ENCODE measurements at places on chromosomes 2 and 18.

- DNase-seq: no peak
Observed at GRCh38 chr2:125644257-125644656, 1011.7 kb upstream of the GYPC start.

DNA sequence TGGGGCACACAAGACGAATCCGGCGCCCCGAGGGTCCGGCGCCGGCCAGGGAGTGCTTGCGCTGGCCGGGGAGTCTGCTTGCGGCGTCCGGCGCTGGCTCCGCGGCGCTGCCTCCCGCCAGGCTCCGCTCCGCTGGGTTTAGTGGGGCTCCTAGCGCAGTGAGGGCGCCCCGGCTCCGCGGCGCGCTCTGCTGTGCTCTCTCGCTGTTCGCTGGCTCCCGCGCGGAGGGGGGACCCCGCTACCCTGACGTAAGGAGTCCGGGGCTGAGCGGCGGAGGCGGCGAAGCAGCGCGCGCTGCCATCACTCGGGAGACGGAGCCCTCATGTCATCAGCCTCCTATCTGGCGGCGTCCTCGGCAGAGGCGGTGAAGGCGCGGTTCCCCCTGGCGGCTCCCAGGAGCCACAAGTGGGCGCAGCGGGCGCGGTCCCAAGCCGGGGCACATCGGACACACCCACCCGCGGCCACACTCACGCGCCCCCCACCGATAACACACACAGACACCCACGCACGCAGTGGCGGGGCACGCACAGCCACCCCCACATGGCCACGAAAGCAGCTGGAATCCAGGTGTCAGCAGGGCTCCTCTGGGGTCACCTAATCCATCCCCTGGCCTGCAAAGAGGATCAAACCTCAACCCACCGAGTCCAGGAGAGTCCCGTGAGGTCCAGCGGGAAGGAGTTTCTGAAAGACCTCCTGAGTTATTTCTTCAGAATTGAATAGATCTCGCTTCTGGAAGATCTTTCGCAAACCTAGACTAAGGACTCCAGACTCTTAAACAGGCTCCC lies at the start of gene C1QL2:
Gene C1QL2 (minus strand): TSS at position 189 of the 785 bp plus-strand sequence. CDS start 482 bp downstream, outside the sequence.
- no peak for DNase-seq

DNA sequence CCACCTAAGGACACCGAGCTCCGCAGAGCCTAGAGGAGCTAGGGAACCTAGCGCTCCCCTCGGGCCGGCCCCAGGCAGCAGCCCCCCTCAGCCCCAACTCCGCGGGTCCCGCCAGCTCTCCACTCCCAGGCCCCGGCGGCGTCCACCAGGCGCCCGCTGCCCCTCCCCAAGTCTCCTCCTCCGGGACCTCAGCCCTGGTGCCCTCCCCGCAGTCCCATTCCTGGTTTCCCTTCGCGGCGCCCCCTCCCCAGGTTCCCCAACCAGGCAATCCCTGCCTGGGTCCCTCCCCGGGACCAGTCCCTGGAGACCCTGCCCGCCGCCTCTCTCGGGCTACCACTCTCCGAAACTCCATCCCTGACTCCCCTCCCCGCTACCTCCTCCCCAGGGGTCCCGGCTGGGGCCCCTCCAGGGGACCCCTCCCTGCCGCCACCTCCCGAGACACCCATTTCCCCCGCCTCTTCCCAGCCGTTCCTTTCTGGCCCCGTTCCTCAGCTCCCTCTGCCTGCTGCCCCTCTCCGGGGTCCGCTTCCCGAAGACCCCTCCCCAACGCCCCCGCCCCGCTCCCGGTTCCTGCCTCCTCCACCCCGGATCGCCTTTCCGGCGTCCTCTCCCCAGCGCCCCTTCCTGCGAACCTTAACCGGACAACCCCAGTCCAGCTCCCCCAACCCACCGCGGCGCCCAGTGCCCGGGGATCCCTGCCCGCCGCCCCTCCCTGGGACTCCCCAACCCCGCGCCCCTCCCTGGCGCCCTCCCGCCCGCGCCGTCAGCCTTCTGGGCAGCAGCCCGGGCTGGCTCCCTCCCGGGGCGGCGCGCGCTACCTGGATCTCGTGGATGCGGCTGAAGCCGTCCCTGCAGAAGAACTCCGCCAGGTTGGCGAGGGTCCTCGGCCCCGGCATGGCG lies 678 bp downstream of the CYP27C1 start:
- no peak for DNase-seq

GRCh38 chr2:191803007-191803406 lies 43.9 kb downstream of the CAVIN2 start:
- no peak for DNase-seq

DNA sequence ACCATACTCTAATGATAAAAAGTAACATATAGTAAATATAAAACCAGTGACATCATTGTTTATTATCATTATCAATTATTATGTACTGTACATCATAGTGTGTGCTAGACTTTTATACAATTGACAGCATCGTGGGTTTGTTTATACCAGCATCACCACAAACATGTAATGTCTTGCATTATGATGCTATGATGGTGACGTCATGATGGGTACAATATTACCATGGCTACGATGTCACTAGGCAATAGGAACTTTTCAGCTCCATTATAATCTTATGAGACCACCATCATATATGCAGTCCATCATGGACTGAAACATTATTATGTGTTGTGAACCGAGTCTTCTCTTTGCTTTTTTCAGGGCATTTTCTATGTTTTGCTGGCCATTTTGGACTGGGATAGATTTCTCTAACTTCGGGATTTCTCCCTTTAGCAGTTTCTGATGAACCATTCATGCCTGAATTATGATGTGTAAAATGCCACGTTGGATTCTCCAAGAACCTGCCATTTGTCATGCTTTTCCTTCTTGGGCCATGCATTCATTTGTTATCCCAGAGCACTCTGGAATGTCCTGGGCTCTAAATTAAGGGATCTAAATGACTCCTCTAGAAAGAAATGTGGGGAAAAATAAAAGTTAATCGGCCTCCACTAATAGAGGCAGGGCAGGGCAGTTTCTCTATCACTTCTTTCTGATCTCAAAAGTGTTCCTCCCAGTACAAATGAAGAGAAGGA lies 325.6 kb upstream of the TNP1 start:
- no peak for DNase-seq

GRCh38 chr2:69453475-69454129 lies 16.4 kb upstream of the NFU1 start:
- DNase-seq: no peak

DNA sequence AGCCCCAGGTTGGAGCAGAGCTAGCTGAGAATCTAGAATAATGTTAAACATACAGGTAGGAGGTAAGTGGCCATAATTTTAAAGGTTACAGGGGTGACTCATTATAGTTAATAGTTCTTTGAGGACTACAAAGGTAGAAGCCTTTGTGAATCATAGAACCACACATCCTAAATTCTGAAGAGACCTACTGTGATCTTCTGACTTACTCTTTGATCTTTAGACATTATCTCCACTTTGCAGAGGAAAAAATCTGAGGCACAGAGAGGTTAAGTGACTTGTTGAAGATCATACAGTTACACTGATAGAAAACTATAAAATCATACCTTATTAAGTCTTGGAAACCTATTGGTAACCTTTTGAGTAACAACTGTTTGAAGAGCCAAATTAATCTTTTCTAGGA lies 1051.3 kb upstream of the NRXN1 start:
- no peak for DNase-seq

DNA sequence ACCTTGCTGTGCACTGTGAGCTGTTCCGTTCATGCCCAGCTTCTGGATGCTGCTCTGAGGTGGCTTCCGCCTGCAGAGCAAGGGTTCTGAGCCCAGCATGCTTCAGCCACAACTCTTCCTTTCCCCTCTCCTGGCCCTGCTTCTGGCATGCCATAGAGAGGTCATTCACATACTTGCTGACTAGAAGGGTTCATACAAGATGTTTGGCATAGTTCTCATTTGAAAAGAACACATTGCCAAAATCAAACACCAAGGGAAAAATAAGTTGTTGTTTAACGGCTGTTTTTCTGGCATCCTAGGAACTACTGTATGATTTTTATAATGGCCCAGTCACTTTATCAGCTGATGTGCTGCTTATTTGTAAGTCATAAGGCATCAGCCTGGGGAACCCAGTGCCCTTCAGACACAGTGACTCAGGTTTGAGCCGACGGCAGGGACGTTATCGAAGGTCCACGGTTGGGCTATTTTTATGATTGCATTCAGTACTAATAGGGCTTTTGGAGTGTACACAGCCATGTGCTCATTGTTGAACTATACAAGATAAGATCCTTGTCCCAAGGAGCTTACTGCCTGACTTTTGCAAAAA lies 53.9 kb upstream of the CTAGE1 start:
- no peak for DNase-seq

DNA sequence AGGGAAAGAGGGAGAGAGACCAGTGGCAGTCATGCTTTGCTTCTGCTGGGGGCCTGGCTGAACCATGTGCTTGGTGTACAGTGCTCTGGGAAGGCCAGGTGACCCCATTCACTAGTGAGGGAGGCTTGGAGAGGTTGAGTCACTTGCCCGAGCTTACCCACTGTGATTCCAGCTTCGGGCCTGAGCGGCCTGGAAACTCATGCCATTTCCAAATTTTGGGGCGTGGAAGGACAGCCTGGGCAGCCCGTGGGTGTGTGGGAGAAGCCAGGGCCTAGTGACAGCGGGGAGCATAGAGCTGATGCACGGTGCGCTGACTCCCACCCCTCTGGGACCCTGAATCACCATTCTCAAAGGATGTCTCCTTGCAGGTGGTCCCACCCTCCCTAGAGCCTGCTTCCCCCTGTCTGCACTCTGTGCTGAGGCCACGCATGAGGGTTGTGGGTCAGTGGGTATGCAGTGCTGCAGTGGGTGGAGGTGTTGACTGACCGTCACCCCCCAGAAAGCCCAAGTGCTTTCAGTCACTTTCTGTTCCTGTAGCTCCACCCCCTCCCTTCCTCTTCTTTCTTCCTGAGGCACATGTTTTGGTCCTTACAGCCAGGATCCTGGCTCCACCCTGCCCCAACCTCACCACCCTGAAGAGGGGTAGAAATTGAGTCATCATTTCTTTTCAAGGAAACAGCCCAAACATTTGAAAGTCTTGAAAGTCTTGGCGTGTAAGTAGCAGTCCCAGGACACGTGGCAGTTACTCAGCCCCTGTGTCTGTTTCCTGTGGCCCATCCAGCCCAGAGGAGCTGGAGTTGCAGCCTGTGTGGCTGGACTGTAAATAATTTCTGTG lies 69.3 kb upstream of the MCFD2 start:
- DNase-seq: peak; percentile 11

DNA sequence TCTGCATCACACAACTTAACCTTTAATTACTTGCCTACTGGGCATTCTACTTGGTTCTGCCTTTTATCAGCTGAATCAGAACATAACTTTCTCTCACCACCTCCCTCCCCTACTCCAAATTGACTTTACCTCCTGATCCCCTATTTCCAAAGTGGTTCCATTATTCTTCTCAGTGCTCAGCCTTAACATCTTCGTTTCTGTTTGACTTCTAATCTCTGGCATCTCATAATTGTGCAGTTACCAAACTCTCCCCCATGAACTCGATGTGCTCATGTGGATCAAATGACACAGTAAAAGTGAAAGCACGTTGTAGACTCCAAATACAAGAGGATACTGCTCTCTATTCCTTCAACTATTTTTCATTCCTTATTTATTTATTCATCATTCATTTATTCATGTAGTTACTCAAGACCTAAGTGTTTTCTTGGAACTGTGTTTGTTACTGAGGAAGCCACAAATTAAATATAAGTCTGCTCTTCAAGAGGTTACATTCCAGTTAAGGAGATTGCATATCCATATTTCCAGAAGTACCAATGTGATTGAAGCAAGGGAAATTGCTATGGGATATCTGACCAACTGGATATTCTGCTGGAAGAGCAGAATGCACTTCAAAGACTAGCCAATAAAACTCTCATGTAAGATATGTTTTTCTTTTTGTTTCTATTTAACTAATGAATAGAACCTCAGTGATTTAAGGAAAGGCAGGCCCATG lies 158.8 kb downstream of the TMEFF2 start:
- no peak for DNase-seq
